ENCODE measurements at places on chromosomes 5 and 9. TPM values are rescaled to one million over a fixed set of nuclear protein-coding genes. Genes with fewer than 3 reads are reported as not detected.
A peak's percentile ranks its signal among the peaks of the same experiment; 100 is the strongest.

- DNase-seq = peak; percentile 72
These were observed 22.5 kb upstream of the PTPN3 start for GRCh38 chr9:109520475-109521132.

DNA sequence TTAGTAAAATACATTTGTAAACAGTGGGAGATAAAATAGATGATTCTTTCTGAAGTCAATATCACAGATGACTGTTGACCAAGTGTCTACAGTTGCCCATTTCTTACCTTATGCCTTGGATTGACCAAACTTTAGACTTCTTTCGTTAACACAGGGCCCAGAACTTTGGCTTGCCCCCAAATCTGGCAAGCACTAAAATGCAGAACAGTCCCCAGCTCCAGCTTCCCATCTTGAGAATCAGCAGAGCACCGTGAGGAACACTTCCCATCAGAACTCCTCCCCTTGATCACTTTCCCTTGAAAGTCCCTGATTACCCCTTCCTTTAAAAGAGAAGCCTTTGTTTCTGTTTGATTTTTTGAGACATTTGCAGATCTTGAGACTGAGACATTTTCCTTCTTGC is 1039.9 kb downstream of the TLE1 start:
- no peak for DNase-seq

GRCh38 chr9:83334320-83334719 is 203.9 kb downstream of the FRMD3 start:
- peak; percentile 88 for DNase-seq

- DNase-seq = peak; percentile 23
These were observed at the start of gene FIBCD1 for GRCh38 chr9:130938652-130939404. FIBCD1 (minus strand) TSS chr9:130939247; CDS start chr9:130938607, 640 bp downstream.

DNA sequence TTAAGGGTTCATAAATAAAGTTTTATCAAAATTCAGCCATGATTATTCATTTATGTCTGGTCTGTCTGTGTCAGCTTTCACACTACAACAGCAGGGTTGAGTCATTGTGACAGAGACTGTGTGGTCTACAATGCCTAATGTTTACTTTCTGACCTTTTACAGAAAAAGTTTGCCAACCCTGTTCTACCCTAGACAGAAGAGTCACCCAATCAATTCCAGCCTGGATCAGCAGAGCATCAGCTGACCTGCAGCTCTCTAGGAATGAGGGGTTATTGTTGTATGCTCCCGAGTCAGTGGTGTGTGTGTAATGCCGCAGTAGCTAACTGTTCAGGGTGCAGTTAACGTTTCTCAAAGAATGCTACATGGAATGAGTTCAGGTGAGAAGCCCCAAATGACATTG is 87.3 kb downstream of the HRH2 start:
- DNase-seq = no peak

GRCh38 chr5:157193699-157194424 is 13.2 kb downstream of the ITK start:
- DNase-seq = no peak

DNA sequence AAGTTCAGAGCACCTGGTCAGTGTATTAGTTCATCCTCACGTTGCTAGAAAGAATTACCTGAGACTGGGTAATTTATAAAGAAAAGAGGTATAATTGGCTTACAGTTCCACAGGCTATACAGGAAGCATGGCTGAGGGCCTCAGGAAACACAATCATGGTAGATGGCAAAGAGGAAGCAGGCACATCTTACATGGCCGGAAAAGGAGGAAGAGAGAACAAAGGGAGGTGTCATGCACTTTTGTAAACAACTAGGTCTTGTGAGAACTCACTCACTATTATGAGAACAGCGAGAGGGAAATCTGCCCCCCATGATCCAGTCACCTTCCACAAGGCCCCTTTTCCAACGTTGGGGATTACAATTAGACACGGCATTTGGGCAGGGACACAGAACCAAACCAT is 28.8 kb upstream of the CAVIN4 start:
- peak; percentile 98 for DNase-seq

Gene GKAP1
- 1.1 TPM for total RNA-seq

Gene SLC25A2
- total RNA-seq = 0.20 TPM

Gene BARHL1
- not detected for total RNA-seq

Gene PAEP
- total RNA-seq = not detected

Gene CKS2
- 60.3 TPM for total RNA-seq

Gene IL4
- not detected for total RNA-seq

Gene PGM5
- 27.5 TPM for total RNA-seq

Gene SPATA31A5
- total RNA-seq = not detected
